ENCODE measurements at places on chromosomes 1 and 21.

- no peak for DNase-seq
These were observed 33.1 kb downstream of the MTOR start for GRCh38 chr1:11229203-11229602.

DNA sequence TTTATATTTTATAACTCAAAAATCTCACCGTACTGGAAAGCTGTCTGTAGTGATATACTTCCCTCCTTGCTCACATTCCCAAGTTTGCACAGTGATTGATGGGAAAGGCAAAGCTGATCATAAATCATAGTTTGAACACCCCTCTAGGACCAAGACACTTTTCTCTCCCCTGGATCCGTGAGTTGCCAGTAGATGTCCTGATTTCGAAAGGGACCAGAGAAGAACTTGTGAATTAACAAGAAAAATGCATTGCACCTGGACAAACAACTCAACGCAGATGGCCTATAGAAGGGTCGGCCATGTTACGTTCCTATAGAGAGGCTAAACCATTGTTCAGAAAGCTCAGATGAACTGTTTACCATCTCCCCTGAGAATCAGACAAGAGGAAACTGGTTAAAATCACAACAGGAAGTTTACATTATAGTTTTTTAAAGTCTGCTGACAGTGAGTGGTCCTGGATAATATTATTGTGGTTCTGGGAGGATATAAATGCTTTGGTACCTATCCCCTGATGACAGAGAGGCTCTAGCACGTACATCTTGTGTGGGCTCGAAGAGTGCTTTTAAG is 124.0 kb upstream of the SLC45A1 start:
- no peak for DNase-seq

GRCh38 chr1:29635501-29636263 is 399.4 kb downstream of the PTPRU start:
- DNase-seq: no peak

DNA sequence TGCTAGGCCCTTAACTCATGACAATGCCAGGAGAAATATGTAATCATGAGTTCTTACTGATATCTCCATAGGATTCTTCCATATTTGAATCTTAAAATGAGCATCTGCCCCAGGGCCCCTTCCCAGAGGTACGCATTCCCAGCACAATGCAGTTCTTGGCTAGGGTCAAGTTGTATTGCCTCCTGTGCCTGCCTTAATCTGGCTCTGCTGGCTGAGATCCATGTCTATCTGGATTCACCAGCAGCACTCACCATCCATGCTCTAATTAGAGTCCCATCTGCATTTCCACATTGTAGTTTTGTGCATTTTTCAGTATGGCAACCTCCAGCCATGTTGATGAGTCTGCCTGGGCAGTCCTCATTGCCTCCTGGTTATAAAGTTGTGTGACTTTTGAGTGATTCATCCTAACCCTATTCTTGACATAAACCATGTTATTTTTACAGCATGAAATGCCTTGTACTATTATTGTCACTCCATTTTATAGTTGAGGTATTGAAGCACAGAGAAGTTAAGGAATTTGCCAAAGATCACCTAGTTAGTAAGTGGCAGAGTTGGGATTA is 55.9 kb downstream of the CAMSAP2 start:
- peak; percentile 47 for DNase-seq

DNA sequence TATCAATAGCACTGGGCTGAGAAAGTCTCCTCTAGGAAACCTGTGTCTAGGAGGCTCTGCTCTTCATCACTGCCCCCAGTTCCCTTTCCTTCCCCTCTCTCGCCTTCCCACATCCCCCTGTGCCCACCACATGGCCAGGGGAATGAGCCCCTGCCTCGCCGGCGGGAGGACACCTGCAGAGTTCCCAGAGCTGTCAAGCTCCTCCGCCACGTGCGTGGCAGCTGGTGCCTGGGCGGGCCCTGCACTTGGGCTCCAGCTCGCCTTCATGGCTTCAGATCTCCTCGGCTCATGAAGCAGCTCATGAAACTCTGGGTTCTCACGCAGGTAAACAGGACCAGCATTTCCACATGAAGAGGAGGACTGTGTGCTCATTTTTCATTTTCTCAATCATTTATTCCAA is 62.8 kb downstream of the SIM2 start:
- DNase-seq: no peak

GRCh38 chr1:51009381-51009780 is 39.3 kb downstream of the CDKN2C start:
- no peak for DNase-seq
